ENCODE measurements at places on chromosomes 3 and 15.
A peak's percentile ranks its signal among the peaks of the same experiment; 100 is the strongest.

- DNase-seq, result no peak
Observed at GRCh38 chr15:74873756-74874424, 725 bp upstream of the SCAMP2 start.

DNA sequence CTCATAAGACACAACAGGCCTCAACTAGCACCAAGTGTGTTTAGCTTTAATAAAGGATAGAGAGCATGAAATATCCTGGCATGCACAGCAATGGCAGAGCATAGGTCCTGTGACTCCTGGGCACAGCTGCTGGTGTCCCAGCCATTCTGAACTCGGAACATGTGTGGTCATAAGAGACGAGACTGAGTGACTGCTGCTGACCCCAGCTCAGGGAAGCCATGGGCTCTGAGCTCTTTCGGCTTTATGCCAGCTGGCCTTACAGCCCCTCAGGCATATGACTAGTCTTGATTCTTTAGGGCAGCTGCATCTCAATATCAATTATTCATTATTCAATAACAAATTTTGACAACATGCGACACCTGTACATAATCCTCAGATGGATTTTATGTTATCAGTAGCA is 62.4 kb upstream of the TOPAZ1 start:
- no peak for DNase-seq

DNA sequence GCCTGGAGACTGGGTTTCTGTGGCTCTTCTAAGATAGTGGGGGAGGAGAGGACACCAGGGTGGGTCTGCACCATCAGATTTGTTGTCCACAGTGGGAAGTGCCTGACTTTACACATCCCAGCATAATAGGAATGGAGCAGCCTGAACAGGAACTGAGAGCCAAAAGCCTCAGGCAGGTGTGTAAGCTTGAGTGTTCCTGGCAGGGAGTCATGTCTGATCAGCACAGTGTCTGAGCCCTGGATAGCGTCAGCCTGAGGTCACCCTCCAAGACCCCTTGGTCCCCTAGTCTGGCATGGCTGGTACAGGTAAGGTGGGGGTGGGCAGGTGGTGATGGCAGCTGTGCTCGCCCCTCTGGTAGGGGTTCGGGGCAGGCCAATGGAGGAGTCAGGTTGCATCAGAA is 20.2 kb downstream of the INSYN1 start:
- DNase-seq, result no peak

GRCh38 chr3:138399766-138400165 is 34.6 kb upstream of the ESYT3 start:
- DNase-seq, result no peak

DNA sequence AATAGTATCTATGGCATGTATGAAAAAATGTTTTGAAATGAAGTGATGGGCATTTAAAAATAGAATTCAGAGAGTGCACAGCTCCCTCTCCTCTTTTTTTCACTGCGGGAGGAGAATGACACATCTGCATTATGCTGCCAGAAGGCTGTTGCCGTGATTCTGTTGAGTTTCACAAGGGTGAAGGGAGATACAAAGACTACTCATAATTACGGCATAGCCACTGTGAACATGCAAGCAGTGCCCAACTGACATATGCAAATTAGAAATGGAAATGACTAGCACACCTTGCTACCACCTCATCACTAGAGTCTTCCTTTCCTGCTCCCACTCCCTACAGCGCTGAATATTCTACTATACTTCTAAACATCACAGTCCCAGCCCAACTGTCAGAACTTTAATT is 20.1 kb downstream of the IFT57 start:
- DNase-seq, result no peak

DNA sequence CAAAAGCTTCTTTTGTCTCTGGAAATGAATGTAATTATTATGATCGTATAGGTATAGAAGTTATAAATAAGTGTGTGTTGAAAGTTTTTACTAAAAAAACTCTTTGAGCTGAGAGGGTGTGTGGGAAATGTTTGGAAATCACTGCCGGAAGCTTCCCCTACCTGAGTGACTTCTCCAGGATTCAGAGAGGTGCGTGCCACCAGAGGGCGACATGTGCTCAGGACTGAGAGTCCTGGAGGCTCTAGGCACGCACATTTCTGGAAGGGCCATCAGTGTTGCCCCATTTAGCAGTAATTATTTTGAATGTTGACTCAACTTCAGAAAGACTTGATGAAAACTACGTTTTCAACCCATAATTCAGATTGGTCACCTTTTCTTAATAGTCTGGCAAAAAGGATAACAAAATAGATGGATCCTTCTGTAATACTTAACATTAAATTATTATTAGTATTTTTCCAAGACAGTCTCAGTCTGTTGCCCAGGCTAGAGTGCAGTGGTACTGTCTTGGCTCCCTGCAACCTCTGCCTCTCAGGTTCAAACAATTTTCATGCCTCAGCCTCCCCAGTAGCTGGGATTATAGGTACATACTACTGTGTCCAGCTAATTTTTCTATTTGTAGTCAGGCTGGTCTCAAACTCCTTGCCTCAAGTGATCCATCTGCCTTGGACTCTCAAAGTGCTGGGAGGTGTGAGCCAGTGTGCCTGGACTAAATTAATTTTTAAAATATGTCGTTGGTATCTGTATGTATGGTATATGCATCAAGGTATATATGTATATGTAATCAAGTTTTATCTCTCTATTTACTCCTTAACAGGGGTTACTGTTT is 34.5 kb downstream of the GPR171 start:
- DNase-seq, result peak; percentile 72
